ENCODE measurements at places on chromosomes 11 and 22.
A peak's percentile ranks its signal among the peaks of the same experiment; 100 is the strongest.

- DNase-seq, result no peak
Measured at GRCh38 chr22:39997421-39997820, 2.7 kb downstream of the FAM83F start.

GRCh38 chr11:26974996-26975395 lies 18.9 kb upstream of the FIBIN start:
- DNase-seq, result no peak

- DNase-seq, result no peak
Measured at GRCh38 chr11:16874275-16874975, 136.0 kb downstream of the C11orf58 start.

- DNase-seq, result no peak
Measured at GRCh38 chr11:70462818-70463477, 64.6 kb downstream of the CTTN start.

DNA sequence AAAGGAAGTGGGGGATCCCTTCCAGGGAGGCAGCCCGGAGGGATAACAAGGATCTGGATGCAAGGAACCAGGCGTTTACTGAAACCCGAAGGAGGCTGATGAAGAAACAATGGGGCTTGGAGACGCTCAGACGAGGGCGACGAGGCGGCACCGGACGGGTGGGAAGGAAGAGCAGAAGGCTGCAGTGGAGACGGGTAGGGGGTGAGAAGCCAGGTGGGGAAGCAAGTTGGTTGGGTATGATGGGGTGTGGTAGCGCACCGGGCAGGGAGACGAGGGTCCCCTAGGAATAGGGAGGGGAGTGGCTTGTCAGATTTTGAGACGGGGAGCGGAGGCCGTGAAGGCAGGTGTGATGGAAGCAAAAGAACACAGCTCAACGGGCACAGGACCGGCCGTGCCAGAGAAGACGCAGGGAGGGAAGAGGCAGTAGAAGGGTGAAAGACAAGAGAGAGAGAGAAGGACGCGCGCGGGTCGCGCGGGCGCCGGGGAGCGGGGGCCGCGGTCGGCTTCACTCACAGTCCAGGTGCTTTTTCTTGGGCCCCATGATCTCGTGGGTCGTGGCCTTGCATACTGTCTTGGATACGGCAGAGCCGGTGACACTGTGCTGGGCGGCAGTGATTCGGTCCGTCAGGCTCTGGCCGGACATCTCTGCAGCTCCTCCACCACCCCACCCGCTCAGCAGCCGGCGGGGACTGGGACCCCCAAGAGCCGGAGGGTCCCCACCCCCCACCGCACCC lies 579 bp downstream of the PICALM start:
- DNase-seq, result peak; percentile 6

Measured in NCI-H748 treated with DMSO at 0.1 percent for 48 hours (cell line).